Stimulated activated CD8-positive, alpha-beta memory T cell treated with anti-CD3 and anti-CD28 coated beads, Interleukin-4, amount 100 ng/mL, for 48 hours (primary cell): ENCODE measurements at places on chromosomes 1 and 21.

DNA sequence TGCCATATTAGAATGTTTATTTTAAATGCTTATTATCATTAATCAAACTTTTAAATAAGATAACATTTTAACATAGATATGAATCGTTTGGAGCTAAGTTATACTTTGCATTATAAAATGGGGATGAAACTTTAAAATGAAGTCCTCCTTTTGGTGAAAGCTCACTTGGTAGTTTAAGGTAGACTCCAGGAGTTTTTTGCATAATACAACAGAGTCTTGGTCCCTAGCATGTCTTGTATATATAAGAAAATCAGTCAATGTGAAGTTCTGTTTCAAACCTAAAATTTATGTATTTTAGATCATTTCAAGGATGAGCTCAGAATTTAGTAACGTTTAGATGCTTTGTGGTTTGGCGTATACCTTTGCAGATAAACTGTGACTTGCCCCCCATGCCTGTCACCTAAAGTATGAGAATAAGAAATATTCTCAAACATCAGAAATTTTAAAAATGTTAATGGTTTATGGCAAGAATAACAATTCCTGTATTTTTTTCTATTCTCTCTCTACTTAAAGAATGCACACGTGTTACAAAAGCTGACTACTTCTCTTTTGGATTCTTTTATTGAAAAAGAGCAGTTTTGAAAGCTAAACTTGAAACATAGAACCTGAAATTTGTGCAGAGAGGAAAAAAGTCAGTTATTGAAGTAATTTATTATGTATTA, 3.8 kb downstream of the NFIA start:
- no peak for DNase-seq

- DNase-seq = no peak
Measured at GRCh38 chr21:46600978-46601377, 3.9 kb downstream of the S100B start.

GRCh38 chr1:232982238-232982944, 32.0 kb downstream of the NTPCR start:
- no peak for DNase-seq

DNA sequence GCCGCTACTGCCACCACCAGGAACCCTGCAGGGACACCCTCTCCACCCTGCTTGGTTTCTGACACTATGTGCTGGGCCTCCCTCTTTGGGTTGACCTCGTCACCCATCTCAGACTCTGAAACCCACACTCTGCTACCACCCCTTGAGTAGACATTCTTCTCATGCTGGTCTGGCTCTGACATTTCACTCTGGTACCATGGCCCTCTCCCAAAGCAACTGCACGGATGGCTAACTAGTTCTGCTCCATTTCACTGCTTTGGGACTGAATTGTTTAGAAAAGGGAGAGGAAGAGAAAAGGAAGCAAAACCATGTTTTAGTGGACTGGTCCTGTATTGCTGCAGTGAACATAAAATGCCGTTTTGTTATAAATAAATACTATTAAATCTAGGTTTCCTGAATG, 137.8 kb downstream of the KCNK2 start:
- DNase-seq = no peak

GRCh38 chr1:39752703-39753102, 14.0 kb downstream of the PPIE start:
- no peak for DNase-seq

DNA sequence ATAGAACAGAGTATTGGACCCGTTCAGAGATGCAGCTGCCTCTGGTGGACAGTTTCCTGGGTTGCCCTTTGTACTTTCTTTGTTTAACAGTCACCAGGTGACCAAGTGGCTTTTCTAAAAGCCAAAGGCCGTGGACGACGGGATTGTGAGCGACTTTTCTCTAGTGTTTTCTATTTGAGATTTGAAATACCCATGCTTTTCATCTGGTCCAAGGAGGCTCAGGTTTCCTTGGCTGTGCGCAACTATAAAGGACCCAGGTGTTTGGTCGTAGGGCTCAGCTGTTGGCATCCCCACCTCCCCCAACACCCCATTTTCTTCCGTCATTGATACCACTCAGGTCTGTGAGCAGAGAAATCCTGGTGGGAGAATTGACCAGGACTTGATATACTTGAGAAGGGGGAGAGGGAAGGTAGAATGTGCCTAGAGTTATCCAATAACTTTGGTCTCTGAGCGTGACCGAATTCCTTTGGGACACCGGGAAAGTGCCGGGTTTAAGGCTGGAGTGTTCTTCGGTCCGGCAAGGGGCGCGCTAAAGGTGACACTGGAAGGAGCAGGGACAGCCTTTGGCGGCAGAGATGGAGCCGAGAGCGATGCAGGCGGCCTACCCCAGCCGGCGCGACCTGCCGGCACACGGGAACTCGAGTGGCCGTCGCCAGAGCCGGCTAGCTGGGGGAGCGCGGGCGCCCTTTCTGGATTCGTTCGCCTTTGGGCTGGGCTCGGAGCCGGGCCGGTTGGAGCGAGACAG, 83.4 kb upstream of the BMP8A start:
- DNase-seq = no peak
